ENCODE measurements at places on chromosomes 6 and 20.
A peak's percentile ranks its signal among the peaks of the same experiment; 100 is the strongest.

DNA sequence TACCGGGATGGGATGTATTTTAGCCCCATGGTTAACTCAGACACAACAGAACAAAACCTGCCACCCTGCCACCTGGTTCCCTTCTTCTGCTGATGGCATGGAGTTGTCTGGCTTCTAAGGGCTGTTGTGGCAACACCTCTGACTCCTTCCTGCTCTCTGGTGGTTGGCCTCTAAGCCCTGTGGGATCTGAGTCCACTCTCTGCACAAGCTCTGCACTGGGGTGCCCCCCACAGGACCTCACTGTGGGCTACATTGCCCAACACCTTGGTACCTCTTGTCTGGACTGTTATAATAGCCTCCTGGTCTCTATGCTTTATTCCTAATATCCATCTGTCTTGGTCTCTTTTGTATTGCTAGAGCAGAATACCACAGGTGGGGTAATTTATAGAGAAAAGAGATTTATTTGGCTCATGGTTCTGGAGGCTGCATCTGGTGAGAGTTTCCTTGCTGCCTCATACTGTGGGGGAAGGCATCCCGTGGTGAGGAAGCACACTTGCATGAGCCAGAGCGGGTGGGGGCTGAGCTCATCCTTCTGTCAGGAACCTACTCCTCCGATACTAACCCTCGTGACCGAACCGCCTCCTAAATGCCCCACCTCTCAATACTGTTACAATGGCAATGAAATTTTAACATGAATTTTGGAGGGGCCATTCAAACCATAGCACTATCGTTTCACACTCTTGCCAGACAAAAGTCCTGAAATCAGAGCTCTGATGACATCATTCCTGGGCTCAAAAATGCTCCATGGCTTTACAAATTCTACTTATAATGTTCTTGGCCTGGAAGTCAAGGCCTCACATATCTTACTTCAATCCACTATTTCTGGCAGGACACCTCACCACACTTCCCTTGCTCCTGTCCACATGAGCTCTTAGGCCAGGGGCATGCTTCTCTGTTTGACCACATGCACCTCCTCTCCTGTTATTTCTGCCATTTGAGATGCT, 127.2 kb downstream of the PAX1 start:
- DNase-seq: no peak

DNA sequence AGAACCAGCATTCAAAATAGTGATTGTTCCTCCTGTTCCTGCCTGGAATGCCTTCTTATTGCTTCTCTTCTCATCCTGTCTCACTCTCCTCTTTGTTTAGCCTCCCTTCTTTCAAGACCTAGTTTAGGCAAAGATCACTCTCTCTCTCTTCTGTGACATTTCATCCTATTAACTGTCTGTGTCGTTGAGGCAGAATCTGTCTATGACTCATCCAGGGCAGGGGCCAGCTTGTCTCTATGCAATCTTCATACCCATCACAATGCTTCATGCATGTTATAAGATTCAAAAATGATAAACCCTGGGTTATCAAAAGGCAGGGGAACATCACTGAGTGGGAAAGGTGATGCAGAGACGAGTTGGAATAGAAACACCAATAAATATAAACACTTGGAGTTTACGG, 32.2 kb upstream of the FOXA2 start:
- DNase-seq: no peak

DNA sequence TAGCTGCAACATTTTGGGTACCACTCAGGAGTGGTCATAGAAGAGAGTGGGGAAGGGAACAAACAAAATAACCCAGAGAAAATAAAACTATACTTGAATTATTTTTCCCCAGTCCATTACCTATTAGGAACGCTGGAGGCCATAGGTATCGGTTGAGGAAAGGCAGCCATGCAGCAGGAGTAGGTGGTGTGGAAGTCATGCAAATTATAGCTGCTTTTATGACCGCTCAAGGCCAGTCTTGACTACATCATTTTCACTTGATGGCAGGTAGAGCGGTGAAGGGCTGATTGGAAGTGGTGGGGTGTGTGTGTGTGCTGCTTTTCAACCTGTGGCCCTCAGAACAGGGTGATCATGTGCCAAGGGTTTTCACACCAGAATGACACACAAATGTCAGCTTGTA, 36.5 kb upstream of the KIF13A start:
- no peak for DNase-seq

DNA sequence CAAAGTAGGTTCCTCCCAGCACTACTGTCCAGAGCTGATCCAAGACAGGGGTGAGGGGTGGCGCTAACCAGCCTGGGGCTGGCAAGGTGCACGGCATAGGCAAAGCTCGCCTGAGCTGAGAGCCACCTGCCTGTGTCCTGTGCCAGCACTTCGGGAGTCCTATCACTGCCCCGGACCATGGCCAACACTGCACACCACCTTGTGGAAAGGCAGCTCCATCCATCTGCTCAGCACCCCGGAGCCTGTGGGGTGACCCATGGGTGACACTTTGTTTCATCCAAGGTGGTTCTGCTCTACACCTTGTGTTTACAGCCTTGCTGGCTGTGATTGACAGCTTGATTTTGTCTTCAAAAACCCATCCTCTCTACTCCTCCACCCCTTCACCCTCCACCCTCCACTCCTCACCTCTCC, 32.9 kb upstream of the GATA5 start:
- DNase-seq: no peak

- DNase-seq: no peak
Observed at GRCh38 chr20:53692465-53693067, 98.9 kb upstream of the ZNF217 start.

DNA sequence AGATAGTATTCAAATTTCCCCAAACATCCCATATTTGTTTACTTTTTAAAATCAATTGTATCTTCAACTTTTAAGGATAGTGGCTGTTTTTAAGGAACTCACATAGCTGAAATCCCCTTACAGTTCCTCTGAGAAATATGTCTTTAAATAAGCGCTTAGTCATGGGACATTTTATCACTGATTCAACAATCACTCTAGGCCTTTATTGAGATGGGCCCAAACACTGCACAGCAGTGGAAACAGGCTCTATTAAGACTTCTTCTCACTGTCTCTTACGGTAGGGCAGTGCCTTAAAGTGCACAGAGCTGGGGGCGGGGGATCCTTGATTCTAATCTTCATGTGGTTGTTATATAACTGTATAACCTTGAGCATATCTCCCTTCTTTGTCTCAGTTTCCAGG, 59.8 kb upstream of the RREB1 start:
- DNase-seq: no peak

DNA sequence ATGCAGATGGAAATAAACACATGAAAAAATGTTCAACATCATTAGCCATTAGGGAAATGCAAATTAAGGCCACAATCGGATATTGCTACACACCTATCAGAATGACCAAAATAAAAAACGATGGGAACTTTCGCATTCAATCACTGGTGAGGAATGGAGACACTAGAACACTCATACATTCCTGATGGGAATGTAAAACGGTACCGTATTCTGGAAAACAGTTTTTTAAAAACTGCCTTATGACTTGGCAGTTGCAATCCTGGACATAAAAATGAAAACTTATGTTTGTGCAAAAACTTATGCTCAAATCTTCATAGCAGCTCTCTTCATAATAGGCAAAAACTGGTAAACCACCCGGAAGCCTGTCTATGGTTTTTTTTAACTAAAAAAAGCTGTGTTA, 146.0 kb downstream of the CEBPB start:
- DNase-seq: no peak

DNA sequence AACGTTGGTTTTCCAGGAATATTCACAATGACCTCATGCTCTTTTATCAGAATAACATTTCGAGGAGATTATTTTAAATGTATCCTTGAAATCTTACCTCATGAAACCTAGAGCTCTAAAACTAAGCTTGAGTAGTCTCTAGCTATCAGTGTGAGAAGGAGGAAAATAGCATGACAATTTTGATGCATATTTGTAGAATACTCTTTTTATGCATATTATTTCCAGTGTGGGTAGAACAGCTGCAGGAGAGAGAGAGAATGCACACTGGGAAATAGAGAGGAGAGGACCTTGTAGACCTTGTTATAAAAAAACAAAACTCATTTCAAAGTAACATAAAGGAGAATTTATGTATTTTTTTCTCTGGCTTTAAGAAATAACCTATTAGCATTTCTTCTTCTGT, 71.1 kb upstream of the VGLL2 start:
- no peak for DNase-seq

GRCh38 chr6:141956868-141957267, 175.9 kb upstream of the GJE1 start:
- DNase-seq: no peak

GRCh38 chr6:67285770-67286495, 1349.1 kb upstream of the ADGRB3 start:
- DNase-seq: no peak

GRCh38 chr6:26224547-26224912, 137.3 kb downstream of the HFE start:
- no peak for DNase-seq

DNA sequence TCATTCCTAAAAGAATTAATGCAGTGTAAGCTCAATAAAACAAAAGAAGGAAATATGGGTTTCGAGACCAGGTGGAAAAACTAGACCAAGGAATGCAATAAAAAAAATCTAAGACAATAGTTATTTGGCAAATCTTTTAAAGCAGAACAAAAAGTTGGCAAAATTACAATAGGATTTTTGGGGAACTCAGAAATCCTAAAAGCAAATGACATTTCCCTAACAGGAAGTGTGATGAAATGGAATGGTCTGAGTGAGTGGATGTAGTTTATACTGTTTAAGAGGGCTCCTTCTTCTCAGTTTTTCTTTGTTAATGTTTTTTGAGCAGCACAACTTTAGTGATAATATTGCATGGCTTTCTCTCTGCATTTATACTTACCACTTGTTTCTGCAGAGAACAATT, 190.0 kb downstream of the PLCB4 start:
- no peak for DNase-seq

DNA sequence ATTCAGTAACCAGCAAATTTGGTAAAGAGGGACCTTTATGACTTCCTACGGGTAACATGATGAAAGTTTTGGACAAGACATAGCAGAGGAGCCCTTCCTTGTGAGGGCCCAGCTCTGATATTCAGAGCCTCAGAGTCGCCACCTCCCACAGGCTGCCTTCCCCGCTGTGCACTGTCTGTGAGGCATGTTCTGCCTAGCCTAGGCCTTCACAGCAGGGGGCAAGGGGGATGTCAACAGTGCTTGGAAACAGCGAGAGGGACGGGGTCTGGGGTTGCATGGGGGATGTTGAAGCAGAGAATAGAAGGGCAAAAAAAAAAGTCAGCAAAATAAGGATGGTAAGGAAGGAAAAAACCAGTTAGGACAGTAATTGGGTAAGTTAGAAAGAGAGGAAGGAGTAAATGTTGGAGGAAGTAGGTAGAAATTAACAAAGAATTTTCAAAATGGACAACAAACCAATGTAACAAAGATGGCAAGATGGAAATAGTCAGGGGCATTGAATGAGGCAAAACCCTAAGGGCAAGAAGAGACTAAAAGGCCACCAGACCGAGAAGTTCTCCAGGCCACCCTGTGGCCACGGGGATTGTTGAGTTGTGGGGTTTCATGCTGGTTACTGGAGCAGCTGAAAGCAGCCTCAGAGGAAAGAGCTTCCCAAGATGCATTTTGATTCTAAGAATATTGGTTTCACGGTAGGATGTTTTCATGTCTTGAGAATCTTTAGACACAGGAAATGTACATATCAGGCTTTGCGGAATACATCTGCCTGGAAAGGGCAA, 139.8 kb downstream of the LY86 start:
- no peak for DNase-seq

GRCh38 chr6:125208625-125209249, 55.2 kb downstream of the TPD52L1 start:
- DNase-seq: no peak

GRCh38 chr6:43793875-43794242, 23.8 kb downstream of the VEGFA start:
- DNase-seq: no peak

DNA sequence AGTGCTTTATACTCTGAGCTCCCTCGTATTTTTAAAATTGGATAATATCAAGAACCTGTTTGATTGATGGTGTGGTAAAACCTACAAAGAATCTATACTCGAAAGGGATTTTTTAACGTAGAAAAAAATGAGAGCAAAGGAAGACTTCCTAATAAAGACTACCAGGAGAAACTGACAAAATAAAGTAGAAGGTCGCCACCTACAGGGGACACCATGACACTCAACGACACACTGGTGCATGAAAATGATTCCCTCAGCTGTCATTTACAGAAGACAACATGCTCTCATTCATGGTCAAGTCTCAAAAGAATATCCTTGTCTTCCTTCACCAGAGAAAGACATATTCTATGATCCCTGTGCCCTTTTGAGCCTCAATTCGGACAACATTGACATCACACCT, 10.1 kb upstream of the NHSL1 start:
- DNase-seq: peak; percentile 63

GRCh38 chr20:10591946-10592521, 81.8 kb downstream of the JAG1 start:
- no peak for DNase-seq

DNA sequence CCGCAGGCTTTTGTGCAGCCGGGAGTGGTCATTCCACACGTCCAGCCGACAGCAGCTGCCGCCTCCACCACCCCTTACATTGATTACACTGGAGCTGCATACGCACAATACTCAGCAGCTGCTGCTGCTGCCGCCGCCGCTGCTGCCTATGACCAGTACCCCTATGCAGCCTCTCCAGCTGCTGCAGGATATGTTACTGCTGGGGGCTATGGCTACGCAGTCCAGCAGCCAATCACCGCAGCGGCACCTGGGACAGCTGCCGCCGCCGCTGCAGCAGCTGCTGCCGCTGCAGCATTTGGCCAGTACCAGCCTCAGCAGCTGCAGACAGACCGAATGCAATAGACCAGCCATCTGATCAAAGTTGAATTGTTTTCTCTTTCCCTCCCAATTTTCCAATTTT, 10.6 kb downstream of the RBM24 start:
- no peak for DNase-seq

DNA sequence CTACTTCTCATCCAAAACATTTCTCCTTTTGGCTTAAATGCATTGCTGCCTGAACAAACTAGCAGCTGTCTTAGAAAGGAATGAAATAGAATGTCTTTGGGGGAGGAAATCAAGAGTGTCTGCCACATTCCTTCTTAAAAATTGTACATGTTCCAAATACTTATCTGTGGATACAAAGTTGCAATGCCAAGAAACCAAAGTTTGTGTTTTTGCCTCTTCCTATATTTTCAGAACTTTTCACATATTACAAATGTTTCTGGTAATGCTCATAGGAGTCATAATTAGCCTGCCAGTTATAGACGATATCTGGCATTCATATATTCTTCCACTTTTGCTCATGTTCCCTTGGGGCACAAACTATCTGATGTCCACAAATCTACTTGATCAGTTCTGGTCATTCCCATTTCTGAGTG, 165.5 kb upstream of the BMP5 start:
- DNase-seq: no peak

All from CD4-positive, alpha-beta T cell treated with Interleukin-12 subunit alpha and Interleukin-12 subunit beta, for 1 hour (primary cell).